Ovary (tissue), 10 donors: ENCODE measurements at places on chromosomes 5 and 9. TPM values are rescaled to one million over a fixed set of nuclear protein-coding genes. Genes with fewer than 3 reads are reported as not detected.

DNA sequence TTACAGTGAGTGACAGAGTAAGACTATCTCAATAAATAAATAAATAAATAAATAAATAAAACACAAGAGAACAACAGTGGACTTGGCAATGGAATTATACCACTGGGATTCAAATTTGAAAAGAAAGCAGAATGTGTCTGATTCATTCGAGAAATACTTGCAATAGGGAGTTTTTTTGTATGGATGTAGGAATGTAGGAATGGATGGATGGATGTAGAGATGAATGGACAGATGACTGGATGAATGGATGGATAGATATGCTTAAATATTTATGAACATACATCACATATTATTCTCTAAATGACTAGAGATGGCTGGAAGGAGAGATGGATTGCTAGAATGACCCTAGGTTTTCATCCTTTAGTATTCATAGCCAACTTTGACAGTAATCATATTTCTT lies 22.0 kb upstream of the CEMIP2 start:
- H3K4me3 ChIP-seq: no peak overlapping the region
- no peaks in the 10 kb centered on the region for H3K27me3 ChIP-seq
- no peaks in the 10 kb centered on the region for H3K36me3 ChIP-seq
- no peak for DNase-seq
- no peak overlapping the region for H3K27ac ChIP-seq
- H3K4me1 ChIP-seq: no peaks in the 10 kb centered on the region

- no peak overlapping the region for H3K27ac ChIP-seq
- no peak overlapping the region for H3K4me3 ChIP-seq
- DNase-seq: no peak
- no peaks in the 10 kb centered on the region for H3K27me3 ChIP-seq
- H3K36me3 ChIP-seq: no peaks in the 10 kb centered on the region
Observed at GRCh38 chr9:125405938-125406809, 144.5 kb downstream of the GAPVD1 start.

- H3K27ac ChIP-seq: no peak overlapping the region
- no peak overlapping the region for H3K4me3 ChIP-seq
- no peak for DNase-seq
- H3K4me1 ChIP-seq: peaks cover 5% of the 10 kb centered on the region
- no peaks in the 10 kb centered on the region for H3K27me3 ChIP-seq
Observed at GRCh38 chr5:180043377-180043776, 28.2 kb downstream of the RNF130 start.

IFNA13 gene
- not detected for total RNA-seq

DNA sequence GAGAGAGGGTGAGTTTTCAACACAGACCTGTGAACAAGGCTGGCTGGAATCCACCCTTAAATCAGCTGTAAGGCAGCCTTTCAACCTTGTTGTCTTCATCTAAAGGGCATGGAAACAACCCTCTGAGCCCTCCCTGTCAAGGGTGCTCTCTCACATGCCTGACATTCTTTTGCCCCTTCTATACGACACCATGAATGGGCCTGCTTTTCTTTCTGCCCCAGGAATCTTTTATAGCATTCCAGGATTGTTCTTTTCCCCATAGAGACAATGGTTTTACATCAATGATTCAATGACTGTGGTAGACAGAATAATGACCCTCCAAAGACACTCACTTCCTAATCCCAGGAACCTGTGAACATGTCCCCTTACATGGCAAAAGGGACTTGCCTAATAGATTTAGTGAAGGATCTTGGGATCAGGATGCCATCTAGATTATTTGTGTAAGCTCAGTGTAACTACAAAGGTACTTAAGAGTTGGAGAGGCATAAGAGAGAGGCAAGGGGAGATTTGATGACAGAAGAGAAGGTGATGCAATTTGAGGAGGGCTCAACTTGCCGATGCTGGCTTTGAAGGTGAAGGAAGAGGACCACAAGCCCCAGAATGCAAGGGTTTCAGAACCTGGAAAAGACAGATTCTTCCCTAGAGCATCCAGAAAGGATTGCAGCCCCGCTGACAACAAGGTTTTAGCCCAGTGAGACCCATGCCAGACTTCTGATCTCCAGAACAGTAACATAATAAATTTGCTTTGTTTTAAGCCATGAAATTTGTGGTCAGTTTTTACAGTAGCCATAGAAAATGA lies 29.2 kb upstream of the HMHB1 start:
- H3K36me3 ChIP-seq: no peaks in the 10 kb centered on the region
- DNase-seq: no peak
- no peak overlapping the region for H3K4me3 ChIP-seq
- no peak overlapping the region for H3K27ac ChIP-seq

DND1 gene
- 0.38 TPM for total RNA-seq

DNA sequence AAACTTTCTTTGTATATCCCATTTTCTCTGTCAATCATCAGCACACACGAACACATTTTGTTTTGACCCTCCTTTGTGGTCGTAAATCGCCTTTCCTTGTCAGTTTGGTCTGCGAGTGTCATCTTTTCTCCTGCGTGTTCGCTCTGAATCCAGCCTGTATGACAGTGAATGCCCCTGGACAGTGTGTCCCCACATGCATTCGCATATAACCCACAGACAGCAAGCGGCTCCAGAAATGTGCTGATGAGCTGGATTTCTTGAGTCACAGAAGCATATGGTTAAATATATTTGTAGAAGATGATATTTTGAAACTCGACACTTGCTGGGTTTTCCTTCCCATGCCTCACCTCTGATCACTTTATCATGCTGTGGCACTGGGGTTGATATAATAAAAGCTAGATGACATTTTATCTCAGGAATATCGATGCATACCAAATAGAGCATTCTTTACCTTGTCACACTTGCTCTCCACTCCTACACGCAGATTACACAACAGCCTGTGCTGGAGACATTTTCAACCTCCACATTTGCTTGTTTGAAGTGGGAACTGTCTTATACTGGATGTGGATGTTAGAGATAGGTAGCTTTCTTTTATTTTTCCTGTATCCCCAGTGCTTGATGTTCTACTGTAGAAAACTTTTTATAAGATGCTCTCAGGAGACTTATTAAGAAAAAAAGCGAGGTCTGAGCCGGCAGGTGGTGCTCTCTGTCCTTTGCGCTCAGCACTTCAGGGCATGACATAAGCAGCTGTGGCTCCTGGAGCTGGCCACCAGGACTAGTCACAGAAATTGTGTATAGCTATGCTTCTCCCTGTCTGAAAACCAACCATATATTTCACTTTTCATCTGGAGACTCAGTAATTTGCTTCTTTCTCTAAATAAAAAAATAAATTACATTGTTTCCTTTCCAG lies 215.1 kb downstream of the SH3GL2 start:
- no peaks in the 10 kb centered on the region for H3K4me1 ChIP-seq
- no peaks in the 10 kb centered on the region for H3K36me3 ChIP-seq
- no peaks in the 10 kb centered on the region for H3K27me3 ChIP-seq

LHX6 gene
- total RNA-seq: 2.1 TPM

DNA sequence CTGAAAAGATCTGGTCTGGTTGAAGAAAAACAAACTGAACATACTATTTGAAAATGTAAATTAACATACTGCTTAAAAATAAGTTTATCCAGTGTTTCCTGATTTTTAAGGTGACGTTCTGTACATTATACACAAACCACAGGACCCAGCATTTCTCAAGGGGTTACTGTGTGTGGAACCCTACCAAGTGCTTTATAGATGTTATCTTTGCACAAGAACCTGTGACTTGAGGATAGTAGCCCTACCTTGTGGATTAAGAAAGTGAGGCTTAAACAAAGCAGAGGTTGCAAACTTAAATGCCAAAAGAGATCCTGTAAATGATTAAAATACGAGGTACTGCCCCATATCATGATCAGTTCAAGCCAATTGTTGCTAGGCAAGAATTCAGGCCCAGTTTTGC lies 4.7 kb downstream of the KLF9 start:
- H3K4me3 ChIP-seq: peak overlapping the region; percentile 97
- H3K4me1 ChIP-seq: peaks cover 24% of the 10 kb centered on the region
- H3K27ac ChIP-seq: no peak overlapping the region
